Tongue (tissue), 3 donors: ENCODE measurements at places on chromosomes 7 and 10. TPM values are rescaled to one million over a fixed set of nuclear protein-coding genes. Genes with fewer than 3 reads are reported as not detected.

RBM20 gene
- 18.4 TPM for total RNA-seq

SYPL1 gene
- 99.0 TPM for total RNA-seq

TMEM229A gene
- not detected for total RNA-seq

GHRHR gene
- total RNA-seq, result not detected

INTS15 gene
- 19.0 TPM for total RNA-seq

FAM25C gene
- total RNA-seq, result not detected

UNC5B gene
- 7.1 TPM for total RNA-seq

TFEC gene
- total RNA-seq, result 1.5 TPM

DGKB gene
- total RNA-seq, result 2.6 TPM

SPDYE1 gene
- not detected for total RNA-seq

CTAGE15 gene
- 3.0 TPM for total RNA-seq

ASAH2B gene
- 2.1 TPM for total RNA-seq

PLAU gene
- 37.8 TPM for total RNA-seq

MNX1 gene
- total RNA-seq, result not detected

TYSND1 gene
- total RNA-seq, result 14.0 TPM

ASB10 gene
- 4.9 TPM for total RNA-seq

TSPAN33 gene
- 20.8 TPM for total RNA-seq

ZNF438 gene
- 7.6 TPM for total RNA-seq

FRMD4A gene
- total RNA-seq, result 29.5 TPM

ANKRD61 gene
- total RNA-seq, result not detected

IL2RA gene
- not detected for total RNA-seq

RABGEF1 gene
- total RNA-seq, result 30.2 TPM

FKBP6 gene
- not detected for total RNA-seq

GPNMB gene
- 120 TPM for total RNA-seq

LBX1 gene
- 5.6 TPM for total RNA-seq

PANK1 gene
- total RNA-seq, result 27.3 TPM

MBL2 gene
- total RNA-seq, result not detected

FAM200A gene
- 7.3 TPM for total RNA-seq
